AG10803 (cell line): ENCODE measurements at places on chromosomes 1 and 21.

DNA sequence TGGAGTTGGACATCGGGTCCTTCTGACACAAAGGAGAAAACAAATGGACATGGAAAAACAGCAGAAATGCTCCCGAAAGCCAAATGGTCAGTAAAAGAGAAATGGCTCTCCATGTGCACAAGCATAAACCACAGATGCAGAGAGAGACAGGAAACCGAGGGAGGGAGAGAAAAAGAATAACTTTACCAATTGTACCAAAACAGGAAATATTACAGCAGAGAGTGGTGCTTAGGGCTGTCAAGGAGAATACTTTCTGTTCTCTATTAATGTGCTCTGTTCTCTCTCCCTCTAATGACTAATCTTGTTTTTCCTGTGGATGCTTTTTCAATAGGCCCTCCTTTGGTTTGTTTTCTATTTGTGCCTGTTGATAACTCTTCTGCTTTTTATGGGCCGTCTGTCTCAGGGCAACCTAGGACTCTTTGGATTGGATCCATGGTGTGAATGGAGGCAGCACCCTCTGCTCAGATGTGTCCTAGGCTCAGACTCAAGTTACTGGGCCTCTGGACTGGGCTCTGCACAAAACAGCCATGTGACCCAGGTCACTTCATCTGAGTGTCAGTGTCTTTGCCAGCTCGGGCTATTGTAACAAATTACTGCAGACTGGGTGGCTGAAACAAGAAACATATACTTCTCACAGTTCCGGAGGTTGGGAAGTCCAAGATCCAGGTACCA, 663.0 kb downstream of the NPHP4 start:
- no peak for DNase-seq

DNA sequence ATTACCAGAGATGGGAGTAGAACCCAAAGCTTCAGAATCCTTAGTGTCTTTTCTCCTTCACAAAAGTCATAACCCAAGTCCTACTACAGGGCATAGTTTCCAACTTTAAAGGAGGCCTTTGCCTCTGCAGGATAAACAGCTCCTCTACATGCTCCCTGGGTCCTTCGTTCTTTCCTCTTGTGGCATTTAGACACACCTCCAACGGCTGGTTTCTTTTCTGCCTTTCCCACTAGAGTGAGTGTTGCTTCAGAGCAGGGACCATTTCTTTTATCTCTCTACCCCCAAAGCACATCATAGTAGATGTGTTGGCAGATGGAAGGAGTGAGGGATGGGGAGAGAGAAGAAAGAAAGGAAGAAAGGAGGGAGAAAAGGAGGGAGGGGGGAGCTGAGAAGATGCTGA, 144.7 kb upstream of the SPATA6 start:
- DNase-seq: no peak

- no peak for DNase-seq
These were observed 139.2 kb downstream of the NTMT2 start for GRCh38 chr1:170284951-170285350.

DNA sequence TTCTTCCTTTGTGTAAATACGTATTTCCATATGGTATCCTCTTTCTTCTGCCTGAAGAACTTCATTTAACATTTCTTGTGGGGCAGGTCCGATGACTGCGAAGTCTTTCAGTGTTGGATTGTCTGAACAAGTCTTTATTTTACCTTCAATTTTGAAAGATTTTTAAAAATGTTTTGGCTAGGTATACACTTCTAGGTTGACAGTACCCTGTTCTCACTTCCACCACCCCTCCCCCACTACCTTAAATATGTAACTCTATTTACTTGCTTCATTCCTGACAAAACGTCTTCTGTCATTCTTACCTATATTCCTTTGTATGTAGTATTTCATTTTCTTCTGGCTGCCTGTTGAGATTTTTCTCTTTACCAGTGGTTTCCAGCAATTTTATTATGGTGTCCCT, 85.7 kb upstream of the ARTN start:
- no peak for DNase-seq

DNA sequence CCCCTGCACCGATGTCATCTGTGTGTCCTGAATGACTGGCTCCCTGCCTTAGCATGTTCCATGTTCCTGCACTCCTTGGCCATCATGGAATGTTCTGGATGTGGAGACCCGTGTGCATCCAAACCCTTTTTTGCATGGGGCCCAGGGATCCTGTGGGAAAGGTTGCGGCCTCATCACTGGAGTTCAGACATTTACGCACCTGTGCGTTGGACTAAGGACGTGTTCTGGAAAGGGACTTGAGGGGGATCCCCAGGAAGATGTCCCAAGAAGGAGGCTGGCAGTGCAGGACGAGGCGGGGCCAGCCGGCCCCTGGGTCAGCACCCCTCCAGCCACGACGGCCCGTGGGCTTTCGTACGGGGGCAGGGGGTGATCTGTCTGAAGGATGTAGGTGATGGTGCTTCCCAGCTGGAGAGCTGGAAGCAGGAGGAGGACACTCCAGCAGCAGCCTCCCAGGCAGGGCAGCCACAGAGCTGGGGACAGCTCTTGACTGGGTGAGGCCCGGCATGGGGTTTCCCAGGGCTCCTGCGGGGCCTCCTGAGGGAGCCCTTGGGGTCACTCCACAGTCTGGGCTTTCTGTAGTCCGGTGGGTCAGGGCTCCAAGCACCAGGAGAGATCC, 67.2 kb downstream of the SCCPDH start:
- no peak for DNase-seq

DNA sequence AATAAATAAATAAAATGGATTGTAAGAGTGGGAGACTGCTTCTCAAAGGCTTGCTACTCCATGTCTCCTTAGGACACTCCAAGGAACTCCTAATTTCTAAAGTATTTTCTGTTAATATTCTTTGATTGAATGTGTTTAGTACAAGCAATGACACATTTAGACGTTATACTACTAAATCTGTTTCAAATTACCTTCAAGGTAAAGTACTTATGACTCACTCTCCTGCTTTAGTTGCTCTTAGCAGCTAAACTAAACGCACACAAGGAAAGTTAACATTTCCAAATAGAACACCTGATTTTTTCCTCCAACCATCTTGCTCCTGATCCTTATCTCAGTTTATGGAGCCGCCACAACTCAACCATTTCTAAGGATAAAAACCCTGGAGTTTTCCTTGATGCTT, 969.8 kb upstream of the ADGRL4 start:
- DNase-seq: no peak
